AML-193 (cell line): ENCODE measurements at places on chromosomes 7 and 10.

DNA sequence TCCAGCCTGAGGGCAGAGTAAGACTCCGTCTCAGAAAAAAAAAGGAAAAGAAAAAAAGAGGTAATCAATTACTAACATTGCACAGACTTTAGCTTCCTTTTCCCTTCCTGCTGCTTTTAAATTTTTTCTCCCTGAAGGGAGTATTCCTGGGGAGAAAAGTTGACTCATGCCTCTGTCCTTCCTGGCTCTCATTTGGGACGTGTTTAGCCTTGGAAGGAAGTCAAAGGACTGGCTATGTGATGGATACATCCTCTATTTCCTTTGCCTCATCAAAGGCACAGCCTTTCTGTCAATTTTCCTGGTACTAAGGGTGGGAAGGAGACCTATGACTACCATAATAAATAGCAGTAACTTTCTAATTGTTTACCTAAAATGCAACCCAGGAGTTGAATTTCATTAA is 77.6 kb downstream of the ITGA8 start:
- DNase-seq: no peak

- no peak for DNase-seq
Measured at GRCh38 chr10:101414034-101414433, 60.1 kb downstream of the BTRC start.

DNA sequence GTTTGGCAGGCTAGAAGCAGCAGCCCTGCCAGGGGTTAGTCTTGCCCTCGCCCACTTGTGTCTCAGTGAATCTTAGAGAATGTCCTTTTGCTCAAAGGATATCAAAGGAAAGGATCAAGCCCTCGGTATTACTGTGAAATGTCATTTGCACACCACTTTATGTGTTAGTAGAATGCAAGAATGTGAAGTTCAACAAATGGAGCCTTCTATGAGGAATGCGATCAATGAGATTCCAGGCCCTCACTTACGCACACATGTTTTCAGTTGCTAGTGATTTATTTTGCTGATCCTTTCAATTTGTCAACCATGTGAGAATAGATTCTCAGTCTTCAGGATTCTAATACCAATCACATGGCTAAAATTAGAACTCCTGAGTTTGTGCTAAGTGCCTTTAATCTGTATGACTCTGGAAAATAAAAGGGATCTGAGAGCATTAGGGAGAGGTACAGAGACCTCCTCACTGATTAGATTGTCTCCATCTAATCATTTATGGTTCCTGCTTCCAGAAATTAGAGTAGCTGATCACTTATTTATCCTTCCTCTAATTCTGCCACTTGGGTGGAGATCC is 123.0 kb upstream of the SP4 start:
- DNase-seq: no peak

DNA sequence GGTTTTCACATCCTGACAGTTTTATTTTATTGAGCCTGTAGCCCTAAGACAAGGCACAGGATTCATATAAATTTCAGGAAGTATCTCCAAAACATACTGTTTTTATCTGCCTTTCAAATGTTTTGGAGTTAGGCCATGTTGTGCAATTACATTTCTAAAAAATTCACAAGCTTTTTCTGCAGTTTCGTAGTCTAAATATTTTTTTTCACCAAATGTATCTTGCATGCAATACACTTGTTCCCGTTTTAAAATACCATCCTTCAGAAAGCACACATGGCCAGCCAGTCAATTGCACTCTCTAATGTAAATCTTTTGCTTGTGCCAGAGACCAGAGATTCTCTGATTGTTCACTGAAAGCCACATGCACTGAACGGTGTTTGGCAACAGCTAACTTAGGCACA is 161.5 kb upstream of the PRKCQ start:
- DNase-seq: no peak

DNA sequence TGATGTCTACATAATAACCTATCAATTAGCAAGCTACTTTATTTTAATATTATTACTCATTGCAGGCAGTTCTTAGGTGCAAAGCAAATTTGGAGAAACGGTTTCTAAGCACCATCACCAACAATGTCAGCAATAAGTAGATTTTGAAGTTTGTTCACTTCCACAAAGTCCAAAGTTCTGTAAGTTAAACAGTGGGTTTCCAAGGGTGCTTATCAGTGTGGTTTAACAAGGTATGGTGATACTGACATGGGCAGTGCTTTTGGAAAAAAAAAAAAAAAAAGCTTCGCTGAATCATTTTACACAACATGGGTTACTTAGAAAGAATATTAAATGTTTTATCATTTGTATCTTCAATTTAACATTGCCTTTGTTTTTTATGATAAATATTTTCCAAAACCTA is 101.8 kb downstream of the SPAG6 start:
- DNase-seq: no peak

DNA sequence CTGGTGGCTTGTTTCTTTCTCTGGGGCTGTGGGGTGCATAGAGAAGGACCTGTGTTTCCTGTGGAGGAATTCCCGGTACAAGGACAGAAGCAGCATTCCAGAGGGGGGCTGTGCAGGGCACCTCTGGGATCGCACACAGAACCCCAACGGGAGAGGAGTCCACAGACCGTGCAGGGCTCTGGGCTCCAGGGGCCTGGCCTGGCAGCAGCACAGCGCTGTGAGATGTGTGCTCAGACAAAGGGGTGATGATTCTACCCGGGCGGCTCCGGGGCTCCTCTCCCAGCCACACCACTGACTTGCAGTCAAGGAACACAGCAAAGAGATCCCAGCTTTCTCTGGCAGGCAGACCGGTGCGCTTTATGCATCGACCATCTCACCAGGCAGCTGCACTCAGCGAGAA is 6.9 kb upstream of the SHH start:
- no peak for DNase-seq

DNA sequence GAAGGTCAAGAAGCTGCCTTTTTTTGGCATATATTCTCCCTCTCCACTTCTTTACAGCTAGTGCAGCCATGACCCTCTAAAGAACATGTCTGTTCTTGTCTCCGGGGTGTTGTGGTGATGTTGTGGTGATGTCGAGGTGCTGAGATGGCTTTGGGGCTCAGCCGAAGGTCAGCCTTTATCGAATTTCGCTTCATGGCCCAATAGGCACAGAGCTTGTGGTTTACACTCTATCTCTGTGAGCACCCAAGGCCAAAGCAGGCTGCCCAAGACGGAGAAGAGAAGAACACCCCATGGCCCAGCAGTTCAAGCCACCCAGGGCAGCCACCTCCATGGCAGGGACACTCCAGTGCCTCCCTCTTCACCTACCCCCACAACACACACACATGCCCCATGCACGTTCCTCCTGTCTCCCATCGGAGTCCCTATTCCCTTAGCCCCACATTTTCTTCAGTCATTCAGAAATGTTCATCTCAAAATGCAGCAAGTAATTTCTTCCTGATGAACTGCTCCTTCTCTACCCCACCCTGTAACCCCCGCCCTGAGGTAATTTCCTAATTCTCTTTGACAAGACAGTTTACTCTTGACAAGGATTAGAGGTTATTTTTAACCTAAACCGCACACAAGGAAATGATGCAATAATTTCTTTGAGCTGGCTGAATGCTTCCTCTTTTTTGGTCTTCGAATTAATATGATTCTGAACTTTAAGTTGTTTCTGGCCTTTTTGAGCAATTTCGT is 18.6 kb upstream of the ADRB1 start:
- DNase-seq: peak; percentile 98

GRCh38 chr7:80129785-80130184 is 4.8 kb upstream of the GNAI1 start:
- no peak for DNase-seq

GRCh38 chr7:48251766-48252165 is 80.5 kb downstream of the ABCA13 start:
- no peak for DNase-seq

- DNase-seq: no peak
Measured at GRCh38 chr10:21515361-21516241, 9.9 kb downstream of the SKIDA1 start.

- no peak for DNase-seq
Measured at GRCh38 chr10:83122336-83122735, 1017.0 kb upstream of the GHITM start.

GRCh38 chr10:23203369-23204325 is 11.5 kb downstream of the PTF1A start:
- DNase-seq: no peak

GRCh38 chr7:98300595-98301372 is 19.3 kb downstream of the BRI3 start:
- no peak for DNase-seq

DNA sequence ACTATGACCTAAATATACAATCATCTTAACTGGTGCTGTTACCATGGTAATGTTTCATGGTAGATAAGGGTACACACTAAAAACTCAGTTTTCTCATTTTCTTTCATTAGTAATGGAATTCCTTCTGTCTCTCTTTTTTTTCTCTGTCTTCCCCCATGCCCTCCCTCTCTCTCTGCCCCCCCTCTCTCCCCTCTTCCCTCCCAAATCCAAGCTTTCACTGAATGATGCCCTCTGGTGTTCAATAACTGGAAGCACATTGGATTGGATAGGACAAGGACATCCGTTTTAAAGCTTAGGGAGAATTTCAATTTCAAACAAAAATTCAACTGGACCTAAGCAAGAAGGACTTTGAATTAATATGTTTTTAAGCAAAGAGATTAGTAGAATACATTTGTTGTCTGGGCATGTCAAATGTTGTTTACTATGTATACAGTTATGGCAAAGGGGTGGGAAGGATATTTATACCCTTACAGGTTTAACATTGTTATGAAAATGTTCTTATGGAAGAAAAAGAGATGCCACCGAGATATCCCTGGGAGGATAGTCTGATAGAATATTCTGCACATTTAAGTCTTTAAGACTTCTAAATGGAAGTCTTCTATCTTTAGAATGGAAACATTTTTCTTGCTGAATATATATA is 6.1 kb downstream of the CHRM2 start:
- DNase-seq: no peak

GRCh38 chr10:98636921-98637329 is 190.2 kb upstream of the HPS1 start:
- DNase-seq: no peak

- DNase-seq: no peak
Measured at GRCh38 chr7:150895809-150896208, 43.5 kb downstream of the AOC1 start.

DNA sequence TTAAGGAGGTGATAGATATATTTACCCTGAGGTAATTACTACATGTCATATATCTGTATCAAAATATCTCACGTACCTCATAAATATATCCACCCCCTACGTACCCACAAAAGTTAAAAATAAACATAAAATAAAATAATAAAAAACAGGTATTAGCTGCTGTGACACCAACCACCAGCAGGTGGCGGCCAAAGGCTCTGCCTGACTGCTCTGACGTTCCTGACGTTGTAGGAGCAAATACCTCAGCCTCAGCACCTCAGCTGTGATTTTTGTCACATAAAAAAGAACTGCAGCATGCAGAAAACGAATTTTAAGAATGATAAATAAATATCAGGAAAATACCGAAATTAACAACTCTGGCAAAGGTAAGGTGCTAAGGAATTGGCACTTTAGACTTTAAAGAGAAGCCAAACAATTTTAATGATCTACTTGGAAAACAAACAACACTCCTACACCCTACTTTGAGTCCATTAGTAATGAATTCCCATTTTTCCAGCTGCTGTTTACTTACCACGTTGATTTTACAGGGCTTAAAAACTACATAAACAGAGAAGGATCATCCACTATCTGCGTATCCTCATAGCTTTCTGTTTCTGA is 125.4 kb upstream of the TARP start:
- peak; percentile 16 for DNase-seq

- no peak for DNase-seq
Measured at GRCh38 chr7:155215576-155216325, 81.9 kb upstream of the INSIG1 start.

- peak; percentile 55 for DNase-seq
Measured at GRCh38 chr10:24642921-24643678, 80.6 kb downstream of the ARHGAP21 start.

- no peak for DNase-seq
Measured at GRCh38 chr7:156472267-156472666, 168.3 kb upstream of the RNF32 start.

- no peak for DNase-seq
Measured at GRCh38 chr7:133051066-133051465, 30.8 kb downstream of the CHCHD3 start.

GRCh38 chr10:108147346-108147745 is 982.8 kb upstream of the SORCS1 start:
- no peak for DNase-seq

GRCh38 chr10:74825371-74826141 is 844 bp upstream of the KAT6B start:
- peak; percentile 50 for DNase-seq

DNA sequence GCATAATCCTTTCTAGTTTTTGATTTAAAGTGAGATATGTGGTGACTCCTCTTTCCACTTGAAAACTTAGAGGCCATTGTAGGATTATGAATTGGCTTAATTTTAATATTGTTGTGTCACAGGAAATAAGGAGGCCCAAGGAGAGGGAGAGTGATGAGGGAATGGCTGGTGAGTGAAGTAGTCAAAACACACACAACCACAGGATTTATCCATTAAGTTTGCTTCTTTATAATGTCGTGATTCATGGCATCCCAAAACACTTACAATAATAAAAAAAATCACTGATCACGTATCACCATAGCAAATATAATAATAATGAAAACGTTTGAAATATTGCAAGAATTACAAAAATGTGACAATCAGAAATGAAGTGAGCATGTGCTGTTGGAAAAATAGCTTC is 1215.5 kb upstream of the LRRTM3 start:
- DNase-seq: no peak

DNA sequence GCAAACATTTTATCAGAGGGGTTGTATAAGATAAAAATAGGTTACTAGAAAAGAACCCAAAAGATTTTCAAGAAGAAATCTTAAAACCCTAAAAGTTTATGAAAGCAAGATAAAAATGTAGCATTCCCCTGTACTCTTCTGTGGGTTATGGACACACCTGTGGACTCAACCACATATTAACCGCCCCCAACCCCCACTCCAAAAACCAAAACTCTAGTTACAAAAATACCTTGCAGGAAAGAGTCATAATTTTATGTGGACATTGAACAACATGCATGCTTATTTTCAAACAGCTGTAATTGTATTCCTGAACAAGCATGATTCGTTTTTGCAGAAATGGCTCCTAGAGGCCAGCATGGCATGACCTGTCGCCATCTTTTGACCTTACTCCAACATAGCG is 466.9 kb downstream of the PHTF2 start:
- DNase-seq: no peak

- DNase-seq: no peak
Measured at GRCh38 chr7:322111-322671, 32.2 kb downstream of the FOXL3 start.

DNA sequence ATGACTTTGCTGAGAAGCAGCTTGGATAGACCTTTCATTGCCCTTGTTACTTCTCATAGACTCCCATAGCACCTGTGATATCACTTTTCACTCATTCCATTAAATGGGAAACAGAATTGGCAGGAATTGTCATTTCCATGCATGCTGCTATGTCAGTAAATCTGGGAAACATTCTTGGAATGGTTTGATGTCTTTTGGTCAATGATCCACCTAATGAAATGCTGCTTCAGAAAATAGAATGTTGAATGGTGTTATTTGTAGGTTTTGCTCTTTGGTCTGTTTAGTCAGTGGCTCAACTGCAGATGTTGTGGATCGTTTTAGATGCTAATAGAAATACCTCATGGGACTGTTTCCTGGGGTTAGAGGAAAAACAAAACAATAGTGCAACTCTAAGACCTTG is 127.8 kb downstream of the PLPP4 start:
- DNase-seq: no peak

GRCh38 chr10:126229686-126230085 is 158.6 kb downstream of the ADAM12 start:
- DNase-seq: no peak
